ENCODE measurements at places on chromosomes 3 and 15. TPM values are rescaled to one million over a fixed set of nuclear protein-coding genes. Genes with fewer than 3 reads are reported as not detected.

The DYNLT2B gene
- 11.8 TPM for total RNA-seq

The CHRM5 gene
- not detected for total RNA-seq

DNA sequence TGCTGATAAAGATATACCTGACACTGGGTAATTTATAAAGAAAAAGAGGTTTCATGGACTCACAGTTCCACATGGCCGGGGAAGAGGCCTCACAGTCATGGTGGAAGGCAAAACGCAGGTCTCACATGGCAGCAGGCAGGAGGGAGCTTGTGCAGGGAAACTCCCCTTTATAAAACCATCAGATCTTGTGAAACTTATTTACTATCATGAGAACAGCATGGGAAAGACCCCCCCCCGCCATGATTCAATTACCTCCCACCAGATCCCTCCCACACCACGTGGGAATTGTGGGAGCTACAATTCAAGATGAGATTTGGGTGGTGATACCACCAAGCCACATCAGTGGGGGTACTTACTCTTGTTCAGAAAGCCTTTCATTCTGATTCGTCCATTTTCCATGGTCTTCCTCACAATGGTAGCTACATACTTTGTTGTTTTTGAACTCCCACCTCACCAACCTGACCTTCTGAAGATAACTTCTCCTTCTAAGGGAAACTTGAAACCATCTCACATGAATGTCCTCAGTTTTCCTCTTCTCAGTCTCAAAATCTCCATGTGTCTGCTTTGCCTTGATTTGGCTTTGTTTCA, 275.6 kb upstream of the PROK2 start:
- H3K27ac ChIP-seq, result peak overlapping the region; percentile 59
- peaks cover 5% of the 10 kb centered on the region for H3K4me1 ChIP-seq
- peaks cover 4% of the 10 kb centered on the region for H3K36me3 ChIP-seq

GRCh38 chr3:21785765-21786437, 34.9 kb upstream of the ZNF385D start:
- H3K4me1 ChIP-seq, result no peaks in the 10 kb centered on the region
- no peaks in the 10 kb centered on the region for H3K36me3 ChIP-seq
- no peak for DNase-seq
- no peaks in the 10 kb centered on the region for H3K27me3 ChIP-seq
- H3K4me3 ChIP-seq, result no peak overlapping the region

- peaks cover 11% of the 10 kb centered on the region for H3K36me3 ChIP-seq
- no peaks in the 10 kb centered on the region for H3K27me3 ChIP-seq
- peaks cover 81% of the 10 kb centered on the region for H3K4me1 ChIP-seq
- peak overlapping the region; percentile 93 for H3K27ac ChIP-seq
- H3K4me3 ChIP-seq, result no peak overlapping the region
Measured at GRCh38 chr3:18648159-18648558, 223.0 kb upstream of the SATB1 start.

DNA sequence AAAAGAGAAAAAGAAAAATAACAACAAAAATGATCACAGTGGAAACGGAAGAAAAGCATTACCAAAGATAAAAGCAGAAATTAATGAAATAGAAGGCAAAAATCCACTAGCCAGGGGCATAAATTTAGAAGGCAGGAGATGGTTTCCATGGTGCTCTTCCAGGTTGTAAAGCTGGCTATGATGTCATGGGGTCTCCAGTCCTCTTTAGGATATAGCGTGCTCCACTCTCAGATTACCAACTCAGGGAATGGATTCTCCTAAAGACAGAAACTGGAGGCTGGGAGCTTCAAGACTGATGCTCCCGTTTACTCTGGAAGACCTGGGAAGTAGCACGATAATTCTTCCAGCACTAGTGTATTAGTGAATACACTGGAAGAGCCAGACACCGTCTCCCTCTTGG, 10.9 kb upstream of the ULK4 start:
- no peaks in the 10 kb centered on the region for H3K4me1 ChIP-seq
- peaks cover 19% of the 10 kb centered on the region for H3K27me3 ChIP-seq
- H3K4me3 ChIP-seq, result no peak overlapping the region
- H3K27ac ChIP-seq, result no peak overlapping the region
- DNase-seq, result no peak

DNA sequence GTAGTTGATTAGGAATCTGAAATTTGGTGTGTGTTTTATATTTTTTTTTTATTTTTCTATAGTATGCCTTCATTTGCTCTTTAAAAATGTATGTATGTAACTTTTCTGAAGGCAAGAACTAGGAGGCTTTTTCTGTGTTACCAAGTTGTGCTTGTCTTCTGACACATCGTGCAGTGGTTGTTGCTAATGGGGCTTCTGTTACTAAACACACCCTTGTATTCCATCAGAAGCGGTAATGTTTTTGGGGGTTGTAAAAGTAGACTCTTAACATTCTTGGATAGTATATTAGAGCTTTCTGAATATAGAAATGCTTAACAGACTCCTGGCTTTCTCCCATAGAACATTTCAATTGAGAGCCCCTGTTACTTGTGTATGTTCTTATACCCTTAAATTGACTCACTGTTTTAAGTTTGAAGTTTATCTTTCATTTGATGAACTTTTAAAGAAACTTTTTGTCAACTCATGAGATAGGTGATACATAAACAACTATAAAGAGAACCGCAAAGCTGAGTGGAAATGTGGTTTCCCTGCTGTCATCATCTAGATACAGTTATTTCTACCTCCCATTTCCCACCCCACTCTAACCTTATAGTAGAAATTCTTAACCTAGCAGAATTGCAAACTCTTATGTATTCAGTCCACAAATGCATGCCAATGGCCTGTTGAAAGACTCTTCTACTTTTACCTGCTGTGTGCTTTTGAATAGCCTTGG, 2.5 kb downstream of the TIPARP start:
- H3K4me1 ChIP-seq, result peaks cover 58% of the 10 kb centered on the region
- peaks cover 43% of the 10 kb centered on the region for H3K36me3 ChIP-seq
- H3K27me3 ChIP-seq, result no peaks in the 10 kb centered on the region
- peak; percentile 82 for DNase-seq

GRCh38 chr3:25297667-25298585, 130.1 kb upstream of the RARB start:
- no peak overlapping the region for H3K4me3 ChIP-seq
- no peaks in the 10 kb centered on the region for H3K36me3 ChIP-seq
- DNase-seq, result no peak
- H3K27me3 ChIP-seq, result no peaks in the 10 kb centered on the region
